ENCODE measurements at places on chromosomes 16 and 17. TPM values are rescaled to one million over a fixed set of nuclear protein-coding genes. Genes with fewer than 3 reads are reported as not detected.

The CLCN7 gene
- total RNA-seq, result 55.7 TPM

The TBC1D28 gene
- total RNA-seq, result not detected

GRCh38 chr16:1311212-1311737, 1.8 kb downstream of the UBE2I start:
- no peak for DNase-seq

DNA sequence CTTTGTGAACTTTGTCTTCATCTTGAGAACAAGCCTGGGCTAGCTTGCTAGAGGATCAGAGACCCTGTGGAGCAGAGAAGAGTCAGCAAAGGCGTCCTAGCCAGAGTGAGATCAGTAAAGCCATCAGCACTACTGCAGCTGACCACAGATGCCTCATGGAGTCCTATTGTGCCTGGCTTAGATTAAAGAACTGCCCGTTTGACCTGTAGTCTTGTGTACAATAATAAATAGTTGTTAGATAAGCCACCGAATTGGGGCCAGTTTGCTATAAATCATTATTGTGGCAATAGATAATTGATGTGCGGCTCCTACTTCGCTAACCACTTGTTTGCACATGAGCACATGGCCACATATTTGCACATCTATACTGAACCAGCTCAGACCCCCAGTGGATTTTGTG, 103.0 kb downstream of the CYLD start:
- no peak for DNase-seq

- no peak for DNase-seq
These were observed 33.3 kb downstream of the PECAM1 start for GRCh38 chr17:64357191-64357981.

DNA sequence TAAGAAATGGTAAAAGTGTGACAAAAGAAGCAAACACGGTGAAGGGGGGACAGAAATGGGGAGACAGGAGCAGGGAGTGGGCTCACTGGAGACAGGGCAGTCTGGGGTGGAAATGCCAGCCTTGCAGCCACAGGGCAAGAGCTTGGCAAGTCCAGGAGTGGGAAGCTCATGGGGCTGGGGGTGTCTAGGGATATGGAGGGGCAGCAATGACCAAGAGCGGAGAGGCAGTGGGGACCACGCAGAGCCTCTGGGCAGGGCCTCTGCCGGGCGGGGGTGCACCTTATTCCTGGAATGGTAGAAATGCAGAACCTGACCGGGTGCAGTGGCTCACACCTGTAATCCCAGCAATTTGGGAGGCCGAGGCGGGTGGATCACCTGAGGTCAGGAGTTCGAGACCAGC, 12.6 kb downstream of the SLC5A10 start:
- DNase-seq, result no peak
